ENCODE measurements at places on chromosomes 6 and 20.

DNA sequence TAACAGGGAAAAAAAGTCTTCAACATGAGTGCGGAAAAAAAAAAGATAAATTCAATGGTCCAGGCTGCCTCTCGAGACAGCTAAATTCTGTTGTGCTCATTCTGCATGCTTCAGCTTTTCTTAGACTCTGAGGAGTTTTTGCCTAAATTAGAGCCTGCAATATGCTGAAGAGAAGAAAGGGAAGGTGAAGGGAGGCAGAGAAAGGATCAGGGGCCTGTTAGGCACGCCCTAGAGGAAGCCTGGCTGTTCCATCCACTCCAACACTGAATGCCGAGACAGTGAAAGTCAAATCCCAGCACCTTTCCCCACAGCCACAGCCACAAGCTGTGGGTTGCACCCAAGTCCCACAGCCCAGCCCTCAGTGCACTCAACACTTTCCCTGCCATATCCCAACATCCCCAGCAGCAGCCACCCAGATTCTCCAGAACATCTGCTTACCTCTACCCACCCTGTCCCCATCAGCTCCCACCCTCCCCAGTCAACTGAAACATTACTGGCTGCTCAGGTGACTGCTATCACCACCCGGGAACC lies 37.3 kb downstream of the PREX1 start:
- no peak for DNase-seq

DNA sequence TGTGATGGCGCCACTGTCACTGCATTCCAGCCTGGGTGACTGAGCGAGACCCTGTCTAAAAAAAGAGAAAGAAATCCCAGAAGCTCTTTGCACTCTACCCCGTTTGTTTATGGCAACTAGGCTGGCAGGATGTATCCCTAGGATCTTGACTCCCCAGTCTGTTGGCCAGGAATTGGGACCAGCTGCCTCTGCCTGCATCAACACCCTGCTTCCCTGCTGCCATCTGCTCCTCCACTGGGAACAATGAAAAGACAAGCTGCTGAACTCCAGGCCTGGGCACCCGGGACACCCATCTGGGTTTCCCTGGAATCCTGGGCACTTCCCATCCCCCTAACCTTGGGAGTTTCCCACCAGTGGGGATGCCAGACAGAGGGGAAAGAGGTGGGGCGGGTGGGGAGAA lies 64.9 kb downstream of the CPNE5 start:
- no peak for DNase-seq

GRCh38 chr6:4928426-4928825 lies 75.4 kb downstream of the RPP40 start:
- no peak for DNase-seq

DNA sequence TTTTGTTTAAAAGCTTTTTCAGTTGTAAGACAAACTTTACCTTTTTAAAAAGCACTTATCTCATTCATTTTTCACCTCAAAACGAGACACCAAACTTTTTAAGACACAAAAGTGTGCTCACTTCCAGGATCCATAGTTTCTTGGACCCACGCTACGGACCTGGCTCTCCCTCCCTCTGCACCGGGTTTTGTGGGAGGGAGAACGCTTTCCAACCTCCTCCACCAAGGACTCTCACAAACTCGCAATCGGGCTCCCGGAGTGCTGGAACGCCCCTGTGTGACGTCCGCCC lies 436 bp downstream of the CAGE1 start:
- DNase-seq: no peak

- DNase-seq: no peak
Measured at GRCh38 chr6:98821756-98822405, 12.5 kb upstream of the POU3F2 start.

DNA sequence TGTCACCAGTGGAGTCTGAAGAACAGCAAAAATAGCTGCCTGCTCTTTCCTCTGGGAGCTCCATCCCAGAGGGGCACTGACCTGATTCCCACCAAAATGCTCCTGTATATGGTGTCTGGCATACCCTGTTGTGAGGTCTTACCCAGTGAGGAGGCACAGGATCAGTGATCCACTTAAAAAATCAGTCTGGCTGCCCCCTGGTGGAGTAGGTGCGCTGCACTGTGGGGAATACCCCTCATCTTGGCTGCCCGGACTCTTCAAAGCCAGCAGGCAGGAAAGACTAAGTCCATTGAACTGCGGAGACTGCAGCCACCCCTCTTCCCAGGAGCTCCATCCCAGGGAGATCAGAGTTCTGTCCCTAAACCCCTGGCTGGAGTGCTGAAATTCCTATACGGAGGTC lies 230.9 kb upstream of the HTR1E start:
- no peak for DNase-seq

DNA sequence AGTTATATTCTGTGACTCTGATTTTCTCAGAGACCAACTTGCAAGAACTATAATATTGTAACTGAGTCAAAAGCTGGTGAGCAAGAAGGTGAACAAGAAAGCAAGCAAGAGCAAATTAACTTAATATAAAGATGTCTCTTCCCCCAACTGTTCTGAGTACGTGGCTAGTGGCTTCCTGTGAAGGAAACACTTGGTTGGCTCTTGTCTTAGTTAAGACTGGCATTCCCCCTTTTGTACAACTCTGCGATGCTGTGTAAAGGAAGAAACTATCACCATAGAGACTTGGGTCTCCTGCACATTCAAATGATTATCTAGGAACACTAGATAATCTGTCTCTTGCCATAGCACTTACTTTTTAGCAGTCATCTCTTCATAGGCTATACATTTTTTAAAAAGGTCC lies 47.3 kb upstream of the TNFAIP3 start:
- DNase-seq: no peak

- no peak for DNase-seq
Measured at GRCh38 chr20:45342855-45343531, 5.2 kb downstream of the SDC4 start.

GRCh38 chr20:1273366-1273765 lies 7.3 kb downstream of the SNPH start:
- no peak for DNase-seq

DNA sequence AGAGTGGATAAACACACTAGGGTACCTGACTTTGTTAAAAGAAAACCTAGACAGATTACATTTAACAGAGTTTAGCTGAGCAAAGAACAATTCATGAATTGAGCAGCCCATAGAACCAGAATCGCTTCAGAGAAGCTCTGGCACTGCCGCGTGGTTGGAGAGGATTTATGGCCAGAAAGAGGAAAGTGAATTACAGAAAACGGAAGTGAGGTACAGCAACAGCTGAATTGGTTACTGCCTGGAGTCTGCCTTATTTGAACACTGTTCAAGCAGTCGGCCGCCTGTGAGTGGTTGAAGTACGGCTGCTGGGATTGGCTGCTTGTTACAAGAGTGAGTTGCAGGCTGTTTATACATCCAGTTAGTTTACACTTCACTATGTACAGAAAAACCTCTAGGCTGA lies 253.8 kb upstream of the CDYL start:
- no peak for DNase-seq

GRCh38 chr6:71124340-71124739 lies 164.3 kb upstream of the OGFRL1 start:
- no peak for DNase-seq

DNA sequence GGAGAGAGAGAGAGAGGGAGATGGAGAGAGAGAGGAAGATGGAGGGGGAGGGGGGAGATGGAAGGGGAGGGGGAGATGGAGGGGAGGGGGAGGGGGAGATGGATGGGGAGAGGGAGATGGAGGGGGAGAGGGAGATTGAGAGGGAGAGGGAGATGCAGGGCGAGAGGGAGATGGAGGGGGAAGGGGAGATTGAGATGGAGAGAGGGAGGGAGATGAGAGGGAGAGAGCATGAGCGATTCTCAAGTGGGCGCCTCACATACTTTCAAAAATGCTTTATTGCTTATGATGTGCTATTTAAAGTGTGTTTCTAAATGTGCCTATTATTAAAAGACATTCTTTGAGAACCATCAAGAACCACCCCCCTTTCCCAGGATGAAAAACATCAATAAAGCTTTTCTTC lies 43.7 kb upstream of the DACT2 start:
- DNase-seq: no peak

- DNase-seq: no peak
Measured at GRCh38 chr20:16828666-16829305, 80.6 kb downstream of the OTOR start.

DNA sequence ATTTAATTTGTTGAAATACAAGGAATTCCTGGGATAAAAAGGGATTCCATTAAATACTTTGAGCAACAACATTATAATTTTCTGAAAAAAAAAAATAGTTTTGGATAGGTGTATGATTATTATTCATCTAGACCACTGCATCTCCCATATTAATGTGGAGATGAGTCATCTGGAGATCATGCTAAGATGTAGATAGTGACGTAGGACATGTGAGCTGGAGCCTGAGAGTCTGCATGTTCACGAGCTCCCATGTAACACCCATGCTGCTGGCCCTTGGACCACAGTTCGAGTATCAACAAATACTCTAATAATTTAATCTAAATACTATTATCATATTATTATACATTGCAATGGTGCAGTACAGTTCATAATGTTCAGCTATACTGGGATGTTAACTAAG lies 91.6 kb downstream of the EPM2A start:
- DNase-seq: no peak

- DNase-seq: no peak
Measured at GRCh38 chr6:138805016-138805765, 9.3 kb downstream of the ECT2L start.

GRCh38 chr6:13554929-13555333 lies 19.5 kb upstream of the SIRT5 start:
- peak; percentile 26 for DNase-seq

DNA sequence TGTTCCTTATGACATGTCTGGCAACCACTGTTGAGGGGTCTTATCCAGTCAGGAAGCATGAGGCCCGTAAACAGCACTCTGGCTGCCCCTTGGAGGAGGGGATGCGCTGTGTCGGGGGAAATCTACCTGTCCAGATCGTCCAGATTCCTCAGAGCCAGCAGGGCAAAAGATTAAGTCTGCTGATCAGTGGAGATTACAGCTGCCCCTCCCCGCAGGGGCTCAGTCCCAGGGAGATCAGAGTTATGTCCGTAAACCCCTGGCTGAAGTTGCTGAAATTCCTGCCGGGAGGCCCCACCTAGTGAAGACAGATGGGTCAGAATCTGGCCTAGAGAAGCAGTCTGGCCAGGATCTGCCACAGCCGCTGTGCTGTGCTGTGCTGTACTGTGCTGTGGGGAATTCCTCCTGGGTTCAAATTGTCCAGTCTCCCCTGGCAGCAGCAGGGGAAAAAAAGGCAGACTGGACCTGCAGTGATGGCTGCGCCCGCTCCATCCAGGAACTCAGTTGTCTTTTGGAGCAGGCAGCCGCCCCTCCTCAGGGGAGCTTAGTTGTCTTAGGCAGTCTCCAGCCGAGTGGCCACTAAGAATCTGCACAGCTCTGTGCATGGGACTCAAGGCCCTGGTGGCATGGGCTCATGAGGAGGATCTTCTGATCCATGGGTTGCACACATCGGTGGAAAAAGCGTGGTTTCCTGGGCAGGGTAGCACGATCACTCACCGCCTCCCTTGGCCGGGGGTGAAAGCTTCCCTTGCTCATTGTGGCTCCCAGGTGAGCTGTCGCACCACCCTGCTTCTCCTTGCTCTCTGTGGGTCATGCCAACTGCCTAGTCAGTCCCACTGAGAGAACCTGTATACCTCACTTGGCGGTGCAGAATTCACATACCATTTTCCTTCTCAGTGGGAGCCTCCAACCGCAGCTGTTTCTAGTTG lies 1368.8 kb upstream of the ADGRB3 start:
- DNase-seq: no peak

- peak; percentile 47 for DNase-seq
Measured at GRCh38 chr20:49384437-49385434, 97.7 kb downstream of the KCNB1 start.

GRCh38 chr6:44113414-44113813 lies 13.8 kb downstream of the MRPL14 start:
- no peak for DNase-seq

GRCh38 chr6:157086632-157087031 lies 236.7 kb downstream of the TMEM242 start:
- DNase-seq: no peak

DNA sequence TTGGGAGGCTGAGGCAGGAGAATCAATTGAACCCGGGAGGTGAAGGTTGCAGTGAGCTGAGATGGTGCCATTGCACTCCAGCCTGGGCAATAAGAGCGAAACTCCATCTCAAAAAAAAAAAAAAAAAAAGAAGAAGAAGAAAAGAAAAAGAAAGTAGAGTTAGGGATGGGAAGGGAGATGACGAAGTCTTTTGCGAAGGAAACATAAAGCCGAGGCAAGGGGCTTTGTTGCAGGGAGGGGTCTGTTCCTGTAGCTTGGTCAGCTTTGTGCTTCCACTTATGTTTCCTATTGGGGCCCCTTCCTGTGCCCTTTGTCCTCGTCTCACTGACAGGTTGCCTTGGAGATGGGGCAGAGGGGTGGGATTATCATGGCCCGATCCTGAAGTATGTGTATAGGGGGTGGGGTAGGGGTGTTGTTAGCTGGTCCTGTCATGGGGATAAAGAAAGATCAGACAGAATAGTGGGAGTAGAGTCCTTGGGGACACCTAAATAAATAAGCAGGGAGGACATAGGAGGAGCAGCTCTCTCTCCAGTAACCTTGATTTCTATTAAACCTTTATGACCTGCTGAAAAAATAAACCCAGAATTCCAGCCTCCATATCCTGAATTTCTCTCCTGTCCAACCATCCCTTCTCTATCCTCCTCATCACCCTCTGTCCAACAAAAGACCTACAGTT lies 1.1 kb upstream of the CLIC1 start:
- no peak for DNase-seq

DNA sequence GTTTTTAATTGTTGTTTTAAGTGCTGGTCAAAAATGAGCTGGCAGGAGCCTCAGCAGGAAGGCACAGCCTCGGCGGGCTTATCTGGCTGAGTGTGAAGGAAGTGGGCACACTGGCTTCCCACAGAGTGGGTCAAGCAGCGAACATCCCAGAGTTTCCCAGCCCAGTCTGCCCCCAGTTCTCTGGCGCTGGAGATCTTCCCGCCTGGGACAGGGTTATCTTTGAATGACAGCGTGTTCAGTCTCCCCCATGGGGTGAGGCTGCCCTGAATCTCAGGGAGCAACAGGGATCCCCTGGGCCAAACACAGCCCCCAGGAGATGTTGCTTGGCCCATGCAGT lies 122.2 kb upstream of the PTPN1 start:
- no peak for DNase-seq

- no peak for DNase-seq
Measured at GRCh38 chr20:13348311-13349234, 127.5 kb downstream of the ISM1 start.

- DNase-seq: peak; percentile 20
Measured at GRCh38 chr20:56359212-56360132, 698 bp downstream of the FAM210B start.

GRCh38 chr6:141685416-141685815 lies 447.3 kb upstream of the GJE1 start:
- no peak for DNase-seq

- DNase-seq: no peak
Measured at GRCh38 chr6:45326698-45327417, 1.3 kb upstream of the RUNX2 start.

GRCh38 chr6:148426317-148426977 lies 83.8 kb downstream of the SASH1 start:
- DNase-seq: no peak

GRCh38 chr20:19313342-19314069 lies 101.1 kb downstream of the SLC24A3 start:
- no peak for DNase-seq

DNA sequence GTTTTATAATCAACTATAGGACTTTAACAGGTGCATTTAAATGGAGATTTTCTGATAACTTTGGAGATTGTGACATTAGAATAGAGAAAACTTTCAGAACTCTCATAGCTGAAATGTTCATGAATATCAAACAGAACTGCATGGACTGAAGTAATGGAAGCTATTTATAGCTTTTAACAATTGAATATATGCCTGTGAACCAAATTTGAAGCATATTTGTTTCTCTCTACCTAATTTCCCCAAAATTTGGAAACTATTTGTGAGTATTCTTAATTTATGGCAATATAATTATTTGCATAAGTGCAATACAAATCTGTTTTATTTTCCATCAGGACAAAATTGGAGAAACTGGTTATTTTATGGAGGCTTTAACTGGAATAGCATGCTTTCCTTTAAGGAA lies 96.6 kb downstream of the PLG start:
- no peak for DNase-seq
